ENCODE measurements at places on chromosomes 5 and 9.
A peak's percentile ranks its signal among the peaks of the same experiment; 100 is the strongest.

DNA sequence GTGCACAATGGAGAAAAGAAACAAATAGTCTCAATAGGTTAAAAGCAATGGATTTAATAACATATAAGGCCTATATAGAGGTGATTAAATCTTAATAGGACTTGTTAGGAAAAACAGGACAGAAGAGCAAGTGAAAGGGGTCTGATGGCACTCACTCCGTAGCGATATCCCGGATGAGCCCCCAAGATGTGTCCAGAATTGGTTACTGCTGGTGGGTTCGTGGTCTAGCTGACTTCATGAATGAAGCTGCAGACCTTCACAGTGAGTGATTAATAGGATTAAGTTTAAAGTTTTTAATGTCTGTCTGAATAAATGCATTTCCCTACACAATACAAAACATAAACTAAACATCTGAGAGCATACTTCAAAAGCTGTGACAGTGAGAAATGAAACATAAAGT, 110.4 kb upstream of the FAM174A start:
- DNase-seq: no peak

DNA sequence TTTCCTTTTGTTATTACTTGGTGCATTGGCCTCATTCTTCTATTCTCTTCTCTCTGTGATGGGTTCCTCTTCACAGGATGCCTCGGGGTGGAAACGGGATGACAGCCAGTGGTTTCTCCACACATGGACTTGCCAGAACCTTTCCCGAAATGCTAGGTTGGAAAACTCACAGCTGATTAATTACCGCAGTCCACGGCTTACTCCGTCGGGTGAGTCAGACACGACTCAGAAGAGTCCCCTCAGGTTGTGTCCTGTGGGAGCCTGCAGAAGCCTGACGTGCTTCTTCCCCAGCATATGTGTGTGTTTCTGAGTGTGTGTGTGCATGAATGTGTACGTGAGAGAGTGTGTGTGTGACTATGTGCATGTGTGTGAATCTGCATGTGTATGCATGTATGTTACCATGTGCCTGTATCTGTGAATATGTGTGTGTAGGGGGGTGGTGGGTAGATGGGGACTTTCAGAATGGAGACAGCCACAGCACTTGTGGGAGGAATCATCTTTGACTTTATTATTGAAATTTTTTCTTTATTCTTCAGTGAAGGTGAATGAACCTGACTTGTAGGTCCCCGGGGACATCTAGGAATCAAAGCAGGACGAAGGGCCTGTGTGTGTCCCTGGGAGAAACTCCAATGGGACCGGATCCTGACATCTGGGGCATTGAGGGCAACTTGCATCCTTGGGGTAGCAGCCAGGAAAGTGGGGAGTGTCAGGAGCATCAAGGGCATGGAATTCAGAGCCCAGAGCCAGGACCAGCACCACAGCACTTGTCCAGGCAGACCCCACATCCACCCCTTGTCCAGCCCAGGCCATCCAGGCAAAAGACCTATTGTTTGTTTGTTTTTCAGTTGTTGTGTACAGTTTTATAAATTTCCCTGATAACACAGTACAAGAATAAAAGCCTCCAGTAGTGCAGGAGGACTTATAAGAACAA, 21.9 kb upstream of the MED10 start:
- DNase-seq: no peak

DNA sequence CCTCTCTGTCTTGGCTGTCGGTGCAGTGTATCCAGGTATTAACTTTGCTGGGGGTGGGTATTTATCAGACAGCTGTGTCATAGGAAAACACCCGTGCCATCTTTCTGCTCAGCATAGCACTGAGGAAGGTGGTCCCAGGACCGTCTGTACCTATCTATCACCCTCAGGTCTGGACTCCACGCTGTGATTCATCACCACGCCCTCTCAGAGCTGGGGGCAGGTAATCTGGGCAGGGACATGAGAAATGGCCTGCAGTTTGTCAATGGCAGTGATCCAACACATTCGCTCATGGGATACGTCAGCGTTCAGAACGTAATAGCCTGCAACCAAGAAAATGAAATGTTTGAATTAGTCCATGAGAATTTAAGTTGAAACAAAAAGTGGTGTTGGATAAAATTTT, 151.6 kb upstream of the MAP1B start:
- no peak for DNase-seq

GRCh38 chr5:61397238-61397637, 65.2 kb downstream of the ZSWIM6 start:
- no peak for DNase-seq

GRCh38 chr5:90289837-90290236, 119.7 kb downstream of the CETN3 start:
- no peak for DNase-seq

GRCh38 chr5:6995115-6995514, 281.9 kb downstream of the TENT4A start:
- no peak for DNase-seq

GRCh38 chr9:137924761-137925369, 47.3 kb downstream of the CACNA1B start:
- no peak for DNase-seq

DNA sequence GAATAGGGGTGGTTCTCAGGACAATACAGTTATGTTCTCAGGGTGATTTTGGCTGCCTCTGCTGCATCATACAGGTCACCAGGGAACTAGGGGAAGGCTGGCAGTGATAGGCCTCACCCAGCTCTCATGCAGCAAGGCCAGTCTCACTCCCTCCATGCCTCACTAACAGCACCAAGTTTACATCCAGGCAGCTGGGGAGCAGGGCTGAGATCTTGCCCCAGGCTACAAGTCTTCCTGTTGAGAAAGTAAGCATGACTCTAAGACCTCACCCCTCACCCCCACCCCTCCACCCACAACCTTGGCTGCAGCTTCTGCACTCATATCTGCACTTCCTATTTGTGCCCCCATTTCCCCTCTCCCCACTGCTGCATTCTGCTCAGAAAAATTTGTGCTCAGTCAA, 481.2 kb downstream of the ACTL7B start:
- no peak for DNase-seq

- DNase-seq: no peak
Measured at GRCh38 chr5:82813861-82814260, 263.3 kb downstream of the TMEM167A start.

DNA sequence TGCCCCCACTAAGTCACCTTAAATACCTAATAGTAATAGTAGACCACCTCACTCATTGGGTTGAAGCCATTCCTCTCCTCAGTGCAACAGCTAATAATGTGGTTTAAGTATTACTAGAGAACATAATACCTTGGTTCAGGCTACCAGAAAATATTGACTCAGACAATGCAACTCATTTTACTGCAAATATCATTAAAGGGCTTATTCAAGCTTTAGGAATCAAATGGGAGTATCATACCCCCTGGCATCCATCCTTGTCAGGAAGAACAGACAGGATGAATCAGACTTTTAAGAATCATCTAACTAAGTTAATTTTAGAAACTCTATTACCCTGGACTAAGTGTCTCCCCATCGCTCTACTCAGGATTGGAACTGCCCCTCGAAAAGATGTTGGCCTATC, 6.8 kb upstream of the RNF180 start:
- no peak for DNase-seq

DNA sequence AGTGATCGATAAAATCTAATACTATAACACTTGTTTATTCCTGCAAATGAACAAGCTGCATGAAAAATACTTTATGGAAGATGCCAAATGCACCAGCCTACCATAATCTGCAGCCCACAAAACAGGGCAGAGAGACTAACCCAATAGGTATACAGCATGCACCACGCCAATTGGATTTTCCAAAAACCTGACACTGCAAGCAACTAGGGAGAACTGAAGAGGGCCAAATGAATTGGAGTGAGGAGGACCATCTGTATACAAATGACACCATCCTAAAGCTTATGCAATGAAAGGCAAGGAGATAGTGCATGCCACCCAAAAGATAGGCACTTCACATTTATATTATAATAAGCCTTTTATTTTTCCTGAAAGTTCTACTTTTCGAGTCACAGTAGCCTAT, 100.4 kb downstream of the SPOCK1 start:
- no peak for DNase-seq

DNA sequence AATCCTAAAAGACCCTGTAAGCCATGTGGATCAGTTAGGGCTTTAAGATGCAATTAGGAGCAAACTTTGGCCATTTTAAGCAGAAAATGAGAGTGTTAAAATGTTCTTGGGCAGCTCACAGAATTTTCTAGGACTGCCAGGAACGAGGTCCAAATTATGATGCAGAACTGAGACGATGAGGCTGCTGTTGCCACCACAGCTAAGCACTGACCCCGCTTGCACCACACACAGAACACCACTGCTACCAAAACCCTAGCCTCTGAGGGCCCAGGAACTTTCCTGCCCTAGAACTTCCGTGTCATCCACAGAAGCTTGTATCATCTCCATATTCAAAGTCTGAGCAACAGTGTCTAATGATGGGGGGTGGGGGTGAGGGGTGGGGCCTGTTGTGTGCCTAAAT, 41.0 kb upstream of the PCSK1 start:
- no peak for DNase-seq

DNA sequence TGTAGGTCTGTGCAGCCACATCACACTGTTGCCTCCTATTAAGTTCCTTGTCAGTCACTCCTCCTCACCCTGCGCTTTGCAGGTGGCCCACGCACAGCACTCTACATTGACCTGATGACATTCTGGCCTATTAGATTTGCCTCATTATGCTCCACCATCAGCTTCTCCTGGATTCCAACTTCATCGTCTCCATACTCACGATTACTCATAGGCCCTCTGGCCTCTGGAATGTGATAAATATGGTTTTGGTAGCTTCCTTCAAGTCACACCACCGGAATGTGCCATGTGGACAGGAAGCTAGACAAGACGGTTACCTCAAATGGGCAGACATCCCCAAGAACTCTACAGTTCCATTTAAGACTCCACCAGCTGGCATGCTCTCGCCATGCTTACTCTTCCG, 158.0 kb upstream of the LHFPL2 start:
- no peak for DNase-seq

DNA sequence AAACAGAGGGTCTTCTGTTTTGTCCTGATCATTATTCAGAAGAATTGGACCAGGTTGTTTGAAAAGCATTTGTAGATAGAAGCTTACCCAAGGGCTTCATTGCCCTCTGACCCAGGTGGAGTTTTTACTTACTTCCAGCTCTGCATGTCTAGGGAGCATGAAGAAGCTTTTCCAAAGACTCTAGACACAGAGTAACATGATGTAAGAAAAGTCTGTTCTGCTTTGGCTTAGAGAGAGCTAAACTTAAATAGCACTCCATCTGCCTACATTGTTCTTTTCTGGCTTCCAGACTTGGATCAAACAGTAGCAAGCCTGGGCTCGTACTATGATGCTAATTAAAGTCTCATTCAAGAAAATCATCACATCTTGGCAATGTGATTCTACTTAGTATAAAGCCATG, 112.1 kb downstream of the SNCAIP start:
- peak; percentile 80 for DNase-seq

- DNase-seq: no peak
Measured at GRCh38 chr5:93017849-93018248, 563.2 kb downstream of the NR2F1-AS1 start.

All from muscle of arm (tissue), 14 donors.